ENCODE measurements at places on chromosomes 1 and 21.

DNA sequence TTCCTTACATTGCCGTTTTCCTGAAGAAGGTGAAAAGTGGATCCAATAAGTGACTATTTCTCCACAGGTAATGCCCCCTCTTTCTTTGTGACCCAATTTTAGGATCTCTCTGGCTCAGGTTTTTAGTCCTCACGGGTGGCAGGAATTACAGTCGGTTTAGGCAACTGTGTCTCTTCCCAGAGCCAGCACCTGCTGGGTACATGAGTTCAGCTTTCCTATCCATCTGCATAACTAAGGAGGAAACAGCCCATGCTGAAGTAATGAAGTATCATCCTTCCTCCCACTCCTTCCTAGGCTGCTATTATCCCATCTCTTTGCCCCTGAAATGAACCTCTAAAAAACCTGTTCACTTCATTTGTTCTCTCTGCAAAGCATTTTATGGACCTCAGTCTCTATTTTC is 544.6 kb downstream of the NEGR1 start:
- no peaks in the 10 kb centered on the region for H3K4me1 ChIP-seq
- no peak for DNase-seq
- H3K27me3 ChIP-seq = no peaks in the 10 kb centered on the region
- no peaks in the 10 kb centered on the region for H3K36me3 ChIP-seq
- H3K4me3 ChIP-seq = no peak overlapping the region

DNA sequence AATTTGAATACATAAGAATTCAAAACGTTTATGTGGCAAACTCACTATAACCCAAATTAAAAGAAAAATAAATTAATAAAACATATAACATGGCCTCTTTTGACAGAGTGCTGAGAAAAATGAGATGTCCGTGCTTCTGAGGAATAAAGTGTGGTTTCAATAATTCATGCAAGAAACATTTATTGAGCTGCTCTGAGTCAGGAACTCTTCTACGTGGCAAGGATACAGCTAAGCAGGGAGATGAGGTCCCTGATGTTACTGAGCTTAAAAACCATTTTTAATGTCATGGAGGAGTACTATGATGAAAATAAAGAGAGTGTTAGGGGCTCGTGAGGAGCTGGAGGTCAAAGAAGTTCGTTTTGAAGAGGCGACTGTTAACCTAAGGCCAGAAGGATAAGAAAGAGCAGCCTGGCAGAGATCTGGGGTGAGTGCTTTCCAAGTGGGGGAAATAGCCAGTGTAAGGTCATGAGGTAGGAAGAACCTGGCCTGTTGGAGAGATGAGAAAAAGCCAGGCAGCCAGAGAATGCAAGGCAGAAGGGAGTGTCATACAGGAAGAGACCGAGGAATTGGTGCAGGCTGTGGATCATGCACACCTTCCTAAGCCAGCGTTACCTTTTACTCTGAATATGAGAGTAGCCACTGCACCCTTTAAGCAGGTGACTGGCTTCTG is 182.2 kb upstream of the DUSP10 start:
- H3K27ac ChIP-seq = no peak overlapping the region
- H3K27me3 ChIP-seq = no peaks in the 10 kb centered on the region
- H3K4me1 ChIP-seq = no peaks in the 10 kb centered on the region

- DNase-seq = no peak
- no peak overlapping the region for H3K27ac ChIP-seq
- no peaks in the 10 kb centered on the region for H3K36me3 ChIP-seq
Observed at GRCh38 chr1:190484045-190484444, 6.4 kb upstream of the BRINP3 start.

DNA sequence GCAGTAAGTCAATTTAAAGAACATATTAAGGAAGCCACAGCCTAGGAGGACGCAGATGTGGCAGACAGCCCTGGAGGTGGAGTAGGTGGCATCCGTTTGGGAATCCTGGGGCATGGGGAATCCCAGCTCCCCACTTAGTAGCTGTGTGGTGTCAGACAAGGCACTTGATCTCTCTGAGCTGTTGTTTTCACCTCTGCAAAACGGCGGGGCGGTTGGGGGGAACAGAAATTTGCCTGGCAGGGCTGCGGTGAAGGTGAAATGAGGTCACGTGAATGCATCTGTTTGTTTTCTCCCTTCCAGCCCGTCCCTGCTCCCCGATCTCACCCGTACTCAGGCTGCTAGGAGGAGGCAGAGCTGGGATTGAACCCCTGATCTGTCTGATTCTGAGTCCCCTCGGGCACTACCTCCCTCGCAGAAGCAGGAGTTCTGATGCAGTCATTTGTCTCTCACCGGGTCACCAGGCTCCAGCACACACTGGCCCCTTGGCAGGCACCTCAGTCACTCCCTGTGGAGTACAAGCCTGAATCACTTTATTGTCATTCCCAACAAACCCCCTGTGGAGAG is 2.2 kb upstream of the LAPTM5 start:
- H3K27me3 ChIP-seq = no peaks in the 10 kb centered on the region
- H3K4me3 ChIP-seq = no peak overlapping the region
- DNase-seq = no peak
- no peaks in the 10 kb centered on the region for H3K36me3 ChIP-seq
- H3K27ac ChIP-seq = no peak overlapping the region
- H3K4me1 ChIP-seq = no peaks in the 10 kb centered on the region

DNA sequence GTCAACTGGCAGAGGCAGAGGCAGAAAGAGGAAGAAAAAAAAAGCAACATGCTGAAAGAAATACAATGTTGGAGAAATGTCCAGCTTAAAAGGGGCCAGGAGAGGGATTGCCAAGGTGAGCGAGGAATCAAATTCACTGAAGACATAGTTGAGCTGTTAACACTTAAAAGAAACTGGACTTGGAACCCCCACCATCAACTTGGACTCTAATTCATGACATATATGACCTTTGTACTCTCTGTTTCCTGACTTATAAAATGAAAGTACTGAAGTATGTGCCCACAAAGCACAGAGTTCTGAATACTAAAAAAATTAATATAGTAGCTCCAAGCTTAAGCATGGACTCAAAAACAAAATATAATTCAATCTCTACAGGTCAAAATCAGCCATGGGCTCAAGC is 16.1 kb downstream of the PRR9 start:
- H3K4me3 ChIP-seq = no peak overlapping the region
- H3K27me3 ChIP-seq = no peaks in the 10 kb centered on the region

DNA sequence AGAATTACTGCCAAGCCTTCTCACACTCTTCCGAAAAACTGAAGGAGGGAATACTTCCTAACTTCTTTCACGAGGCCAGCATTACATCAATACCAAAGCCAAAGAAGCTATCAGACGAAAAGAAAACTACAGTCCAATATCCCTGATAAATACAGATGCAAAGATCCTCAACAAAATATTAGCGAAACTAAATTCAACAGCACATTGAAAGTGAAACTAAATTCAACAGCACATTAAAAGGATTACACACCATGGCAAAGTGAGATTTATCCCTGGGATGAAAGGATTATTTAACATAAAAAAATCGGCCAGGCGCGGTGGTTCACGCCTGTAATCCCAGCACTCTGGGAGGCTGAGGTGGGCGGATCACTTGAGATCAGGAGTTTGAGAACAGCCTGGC is 176.8 kb downstream of the FAF1 start:
- no peak overlapping the region for H3K4me3 ChIP-seq
- H3K36me3 ChIP-seq = no peaks in the 10 kb centered on the region
- no peak for DNase-seq
- no peaks in the 10 kb centered on the region for H3K27me3 ChIP-seq
- H3K27ac ChIP-seq = no peak overlapping the region

GRCh38 chr1:228768355-228769000 is 33.2 kb downstream of the RHOU start:
- DNase-seq = no peak
- no peak overlapping the region for H3K27ac ChIP-seq
- no peak overlapping the region for H3K4me3 ChIP-seq

GRCh38 chr1:67031859-67032247 is 22.1 kb downstream of the SLC35D1 start:
- no peaks in the 10 kb centered on the region for H3K27me3 ChIP-seq
- no peak overlapping the region for H3K27ac ChIP-seq
- no peak overlapping the region for H3K4me3 ChIP-seq
- no peaks in the 10 kb centered on the region for H3K4me1 ChIP-seq
- no peaks in the 10 kb centered on the region for H3K36me3 ChIP-seq
- no peak for DNase-seq

DNA sequence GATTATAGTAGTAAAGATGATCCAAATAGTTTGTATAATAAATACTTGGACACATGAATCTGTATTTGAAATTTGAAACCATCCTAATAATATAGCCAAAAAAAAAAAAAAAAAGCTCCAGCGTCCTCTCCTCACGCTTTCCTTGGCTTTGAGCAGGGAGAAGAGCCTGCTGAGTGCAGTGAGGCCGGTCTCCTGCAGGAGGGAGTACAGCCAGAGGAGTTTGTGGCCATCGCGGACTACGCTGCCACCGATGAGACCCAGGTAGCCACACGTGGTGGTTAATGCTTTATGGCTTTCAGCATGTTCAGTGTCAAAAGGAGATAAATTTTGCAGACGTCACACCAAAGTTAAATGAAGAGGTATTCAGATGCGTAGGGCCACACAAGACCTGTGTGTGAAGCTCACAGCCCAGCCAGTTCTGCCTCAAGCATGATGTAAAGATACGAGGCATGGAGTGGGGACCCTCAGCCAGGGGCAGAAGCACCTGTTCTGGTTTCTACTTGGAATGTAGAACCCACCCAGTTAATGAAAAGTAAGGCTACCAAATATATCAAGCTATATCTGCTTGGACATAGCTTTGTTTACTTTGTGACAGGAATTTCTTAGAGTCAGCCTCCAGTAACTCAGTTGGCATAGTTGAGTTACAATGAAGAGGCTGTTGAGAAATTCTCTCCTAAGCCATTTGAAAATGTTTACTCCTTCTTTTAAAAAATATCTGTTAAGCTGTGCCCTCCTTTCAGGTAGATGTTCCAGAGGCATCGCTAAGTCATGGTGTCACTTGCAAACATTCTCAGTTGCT is 8.1 kb downstream of the PRMT2 start:
- no peak for DNase-seq
- H3K27ac ChIP-seq = no peak overlapping the region
- H3K4me3 ChIP-seq = no peak overlapping the region
- H3K4me1 ChIP-seq = peaks cover 8% of the 10 kb centered on the region
- H3K27me3 ChIP-seq = no peaks in the 10 kb centered on the region
- peaks cover 34% of the 10 kb centered on the region for H3K36me3 ChIP-seq

DNA sequence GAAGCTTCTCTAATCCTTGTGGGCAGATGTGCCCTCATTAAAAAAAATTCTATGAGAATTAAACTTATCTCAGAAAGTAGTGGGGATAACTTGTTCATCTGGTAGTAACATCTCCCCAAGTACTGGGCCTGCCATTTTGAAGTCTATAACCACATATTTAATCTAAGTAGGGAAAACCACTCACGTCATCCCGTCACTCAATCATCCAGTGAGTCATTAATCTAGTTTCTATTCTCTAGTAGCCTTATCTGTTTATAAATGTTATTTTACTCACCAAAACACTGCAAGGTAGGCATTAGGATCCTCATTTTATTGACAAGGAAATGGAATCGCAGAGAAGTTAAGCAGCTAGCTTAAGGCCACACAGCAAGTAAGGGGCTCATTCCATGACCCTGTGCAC is 221.9 kb downstream of the ATG4C start:
- H3K27ac ChIP-seq = no peak overlapping the region
- no peaks in the 10 kb centered on the region for H3K27me3 ChIP-seq
- no peak for DNase-seq
- H3K4me3 ChIP-seq = no peak overlapping the region
- no peaks in the 10 kb centered on the region for H3K4me1 ChIP-seq

- H3K36me3 ChIP-seq = no peaks in the 10 kb centered on the region
- no peaks in the 10 kb centered on the region for H3K27me3 ChIP-seq
- no peak for DNase-seq
- H3K27ac ChIP-seq = no peak overlapping the region
- H3K4me1 ChIP-seq = no peaks in the 10 kb centered on the region
Observed at GRCh38 chr1:34441259-34442069, 264.8 kb downstream of the C1orf94 start.

GRCh38 chr21:9735421-9735961 is 785.9 kb upstream of the TPTE start:
- DNase-seq = no peak
- no peaks in the 10 kb centered on the region for H3K4me1 ChIP-seq
- H3K27me3 ChIP-seq = no peaks in the 10 kb centered on the region
- no peaks in the 10 kb centered on the region for H3K36me3 ChIP-seq
- H3K27ac ChIP-seq = no peak overlapping the region

Measured in pancreas (tissue), 10 donors.